ENCODE measurements at places on chromosomes 2 and 18.
A peak's percentile ranks its signal among the peaks of the same experiment; 100 is the strongest.

GRCh38 chr2:240925568-240926515 is 19.7 kb downstream of the CROCC2 start:
- no peak for DNase-seq

GRCh38 chr2:36059691-36060090 is 295.9 kb upstream of the CRIM1 start:
- no peak for DNase-seq

DNA sequence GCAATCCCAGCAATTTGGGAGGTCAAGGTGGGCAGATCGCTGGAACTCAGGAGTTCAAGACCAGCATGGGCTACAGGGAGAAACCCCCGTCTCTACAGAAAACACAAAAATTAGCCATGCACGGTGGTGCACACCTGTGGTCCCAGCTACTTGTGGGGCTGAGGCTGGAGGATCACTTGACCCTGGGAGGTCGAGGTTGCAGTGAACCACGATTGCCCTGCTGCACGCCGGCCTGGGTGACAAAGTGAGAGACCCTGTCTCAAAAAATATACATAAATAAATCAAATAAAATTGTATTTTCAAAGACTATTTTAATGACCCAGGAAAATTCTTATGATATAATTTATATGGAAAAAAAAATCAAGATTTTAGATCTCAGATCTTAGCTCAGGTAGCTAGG is 191.5 kb downstream of the ZFP36L2 start:
- DNase-seq = no peak

DNA sequence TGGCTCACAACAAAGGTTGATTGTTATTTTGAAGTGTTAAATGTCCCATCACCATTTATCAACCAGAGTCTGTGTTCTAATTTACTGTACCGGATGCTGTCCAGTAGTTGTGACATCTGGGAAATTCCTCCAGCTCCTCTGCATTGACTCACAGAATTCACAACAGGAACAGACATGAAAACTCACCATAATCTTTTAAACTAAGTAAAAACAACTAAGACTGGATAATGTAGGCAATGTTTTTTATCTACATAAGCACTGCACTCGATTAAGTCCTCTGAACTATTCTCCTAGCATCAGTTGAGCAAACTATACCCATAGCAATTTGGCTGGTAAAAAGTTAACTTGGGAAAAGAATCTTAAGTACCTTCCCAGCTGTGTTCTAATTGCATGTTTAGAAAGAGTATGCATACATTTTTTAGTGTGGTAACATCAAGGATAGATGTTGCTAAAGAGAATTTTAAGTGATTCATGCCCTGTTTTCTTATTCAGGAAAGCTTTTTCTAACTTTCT is 42.9 kb upstream of the MYO1B start:
- DNase-seq = peak; percentile 82

- DNase-seq = peak; percentile 45
Observed at GRCh38 chr2:102753563-102754159, 8.2 kb upstream of the TMEM182 start.

DNA sequence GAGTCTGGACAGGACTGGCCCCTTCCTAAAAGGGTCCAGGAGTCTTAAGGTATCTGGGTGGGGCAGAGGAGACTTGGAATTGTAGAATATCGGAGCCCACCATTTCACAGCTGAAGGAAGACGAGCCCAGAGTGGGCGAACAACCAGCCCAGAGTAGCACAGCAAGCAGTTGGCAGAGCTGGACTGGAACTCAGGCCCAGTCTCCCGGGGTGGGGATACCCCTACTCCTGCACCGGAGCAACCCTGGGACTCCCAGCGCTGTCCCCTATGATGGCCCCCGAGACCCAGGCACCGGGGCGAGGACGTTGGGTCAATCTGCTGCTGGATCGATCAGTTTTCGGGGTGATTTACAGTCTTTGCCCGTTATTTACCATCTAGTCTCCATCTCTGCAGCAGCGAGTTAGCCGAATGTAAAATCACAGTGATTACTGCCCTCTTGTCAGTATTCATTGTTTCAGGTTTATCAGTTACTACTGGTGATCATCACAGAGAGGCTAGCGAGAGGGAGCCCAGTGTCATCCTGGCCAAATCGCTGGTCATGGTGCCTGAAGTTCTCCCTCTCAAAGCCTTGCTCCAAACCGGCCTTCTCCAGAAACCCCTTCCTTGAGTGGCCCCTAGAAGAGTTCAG is 75.3 kb downstream of the SMAD7 start:
- no peak for DNase-seq

DNA sequence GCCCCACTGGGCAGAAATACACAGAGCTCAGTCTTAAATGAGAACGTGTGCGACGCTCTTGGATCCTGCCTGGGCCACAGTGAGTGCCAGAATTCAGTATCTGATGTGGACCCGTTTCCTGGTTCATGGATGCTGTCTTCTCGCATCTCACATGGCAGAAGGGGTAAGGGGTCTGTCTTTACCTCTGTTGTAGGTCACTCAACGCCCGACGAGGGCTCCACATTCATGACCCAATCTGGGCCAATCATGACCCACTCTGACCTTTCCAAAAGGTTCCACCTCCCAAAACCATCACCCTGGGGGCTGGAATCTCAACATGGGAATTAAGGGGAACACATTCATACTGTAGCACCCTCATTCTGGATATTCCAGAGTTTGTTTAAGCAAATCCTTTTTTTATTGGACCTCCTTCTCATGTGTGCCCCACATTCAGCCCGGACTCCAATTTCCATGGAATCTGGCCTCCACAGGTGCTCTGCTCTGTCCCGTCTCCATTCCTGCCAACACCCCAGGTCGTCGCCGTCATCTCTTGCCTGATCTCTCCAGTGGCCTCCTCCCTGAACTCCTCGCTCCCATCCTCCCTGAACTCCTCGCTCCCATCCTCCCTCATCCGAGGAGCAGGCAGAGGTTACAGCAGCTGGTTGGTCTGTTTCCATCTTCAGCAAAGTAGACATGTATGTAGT is 78.9 kb upstream of the OTOS start:
- DNase-seq = no peak

DNA sequence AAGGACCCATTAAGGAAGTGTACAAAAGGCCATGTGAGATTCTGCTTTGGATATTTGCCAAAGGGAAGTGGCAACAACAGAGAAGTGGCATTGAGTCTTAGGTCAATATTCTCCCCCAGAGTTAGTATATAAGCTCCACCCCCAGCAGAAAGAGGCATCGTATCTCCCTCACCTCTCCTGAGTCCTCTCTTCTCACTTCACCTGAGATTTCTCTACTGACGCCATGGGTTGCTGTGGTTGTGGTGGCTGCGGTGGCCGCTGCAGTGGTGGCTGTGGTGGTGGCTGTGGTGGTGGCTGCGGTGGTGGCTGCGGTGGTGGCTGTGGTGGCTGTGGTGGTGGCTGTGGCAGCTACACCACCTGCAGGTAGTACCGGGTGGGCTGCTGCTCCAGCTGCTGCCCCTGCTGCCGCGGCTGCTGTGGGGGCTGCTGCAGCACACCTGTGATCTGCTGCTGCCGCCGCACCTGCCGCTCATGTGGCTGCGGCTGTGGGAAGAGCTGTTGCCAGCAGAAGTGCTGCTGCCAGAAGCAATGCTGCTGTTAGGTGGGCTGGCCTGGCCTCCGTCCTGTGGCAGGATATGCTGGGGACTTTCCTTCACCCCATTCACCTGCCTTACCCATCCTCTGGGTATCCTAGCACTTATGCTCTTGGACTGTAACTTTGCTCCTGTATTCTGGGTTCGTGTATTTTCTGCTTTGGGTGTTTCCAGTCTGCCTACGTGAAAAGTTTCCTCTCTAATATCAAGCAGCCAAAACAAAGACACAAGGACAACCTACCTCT is 5.9 kb downstream of the SCYGR3 start:
- no peak for DNase-seq

- peak; percentile 74 for DNase-seq
Observed at GRCh38 chr2:61750624-61751023, 103.2 kb downstream of the FAM161A start.

GRCh38 chr2:146457221-146457620 is 1387.6 kb upstream of the ACVR2A start:
- DNase-seq = peak; percentile 5

- DNase-seq = no peak
Observed at GRCh38 chr18:68940754-68941153, 142.9 kb downstream of the CCDC102B start.

DNA sequence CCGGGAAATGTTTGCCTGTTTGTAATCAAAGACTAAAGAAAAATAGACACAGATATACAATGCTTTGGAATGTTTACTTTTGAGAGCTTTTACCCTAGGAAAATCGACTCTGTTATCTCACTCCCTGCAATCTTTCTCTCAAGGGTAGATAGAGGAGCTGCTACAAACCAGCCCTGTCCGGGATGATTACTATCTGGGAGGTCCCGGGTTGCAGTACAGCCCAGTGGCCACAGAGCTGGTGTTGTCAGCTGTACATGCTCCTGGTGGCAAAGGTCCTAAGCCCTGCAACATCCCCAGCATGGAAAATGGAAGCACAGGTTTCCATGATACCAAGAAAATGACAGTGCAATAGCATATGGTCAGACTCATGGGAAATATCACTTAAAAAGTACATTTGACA is 570.5 kb upstream of the SOX11 start:
- DNase-seq = no peak

DNA sequence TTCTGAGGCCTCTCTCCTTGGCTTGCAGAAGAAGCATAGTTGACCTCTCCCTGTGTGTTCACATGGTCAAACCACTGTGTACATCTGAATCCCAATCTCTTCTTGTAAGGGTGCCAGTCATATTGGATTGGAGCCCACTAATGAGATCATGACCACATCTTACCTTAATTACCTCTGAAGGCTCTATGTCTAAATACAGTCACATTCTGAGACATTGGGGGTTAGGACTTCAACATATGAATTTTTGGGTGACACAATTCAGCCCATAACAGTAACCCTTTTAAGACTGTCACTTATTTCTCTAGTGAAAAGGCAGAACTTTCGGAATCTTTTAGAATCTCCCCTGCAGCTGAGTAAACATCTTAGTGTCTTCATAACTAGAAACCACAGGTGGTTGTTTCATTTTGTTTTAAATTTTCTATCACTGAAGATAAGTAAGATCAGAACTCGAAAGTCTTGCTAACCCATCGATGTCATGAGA is 33.3 kb downstream of the BMP10 start:
- peak; percentile 29 for DNase-seq
